Vagina (tissue), 2 donors: ENCODE measurements at places on chromosomes 2 and 18.
A peak's percentile ranks its signal among the peaks of the same experiment; 100 is the strongest.

DNA sequence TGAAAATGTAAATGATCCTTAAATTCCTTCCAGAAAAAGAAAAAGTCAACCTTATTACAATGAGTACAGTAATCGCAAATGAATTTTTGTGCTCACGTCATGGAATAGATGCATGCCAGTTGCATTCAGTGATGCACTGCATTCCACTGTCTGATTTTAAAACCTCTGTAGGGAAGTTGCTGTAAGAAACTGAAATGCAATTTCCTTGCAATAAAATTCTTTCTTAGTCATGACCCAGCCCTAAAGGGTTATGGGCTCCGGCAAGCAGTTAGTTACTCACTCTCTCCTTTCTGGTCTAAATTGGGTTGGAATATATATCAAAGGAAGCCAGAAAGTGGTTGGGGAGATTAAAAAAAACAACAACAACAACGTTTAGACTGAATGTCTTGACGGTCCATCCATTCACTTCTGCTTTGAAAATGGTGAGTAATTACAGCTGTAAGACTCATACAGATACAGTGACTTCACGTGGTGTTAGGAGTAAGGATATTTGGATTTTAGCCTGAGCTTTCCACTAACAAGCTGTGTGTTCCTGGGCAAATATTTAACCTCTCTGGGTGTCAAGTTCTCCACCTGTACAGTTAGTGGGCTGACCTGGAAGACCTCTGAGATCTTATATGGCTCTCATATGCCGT is 8.6 kb upstream of the RND3 start:
- DNase-seq = no peak

DNA sequence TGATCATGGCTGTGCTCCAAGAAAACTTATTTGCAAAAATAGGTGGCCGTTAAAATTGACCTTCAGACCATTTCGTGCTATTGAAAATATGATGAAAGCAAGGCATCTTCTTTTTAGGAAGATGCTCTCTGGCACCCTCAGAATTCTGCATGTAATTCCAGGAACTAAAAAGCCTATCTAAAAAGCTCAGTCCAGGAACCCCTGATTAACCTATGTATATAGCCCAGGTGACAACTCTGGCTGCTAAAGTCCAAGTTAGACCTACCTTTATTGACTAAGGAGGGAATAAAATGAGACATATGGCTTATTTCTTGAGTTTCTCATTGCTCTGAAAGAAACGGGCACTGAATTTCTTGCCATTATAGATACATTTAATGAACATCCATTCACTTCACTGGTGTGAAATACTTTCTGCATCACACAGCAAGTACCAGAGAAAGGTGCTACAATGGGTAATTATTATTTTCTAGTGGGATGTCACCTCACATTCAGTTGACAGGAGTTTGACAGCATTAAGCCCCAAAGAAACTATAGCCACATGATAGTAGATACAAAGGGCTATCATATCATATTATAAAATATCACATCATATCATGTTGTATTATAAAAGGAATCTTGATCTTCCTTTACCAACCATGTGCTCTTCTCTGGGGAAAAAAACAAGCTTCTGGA is 83.8 kb downstream of the EPHA4 start:
- no peak for DNase-seq

- DNase-seq = no peak
Measured at GRCh38 chr2:228056293-228057097, 125.0 kb downstream of the SPHKAP start.

GRCh38 chr2:241204010-241204384 is 15.5 kb downstream of the ANO7 start:
- no peak for DNase-seq

DNA sequence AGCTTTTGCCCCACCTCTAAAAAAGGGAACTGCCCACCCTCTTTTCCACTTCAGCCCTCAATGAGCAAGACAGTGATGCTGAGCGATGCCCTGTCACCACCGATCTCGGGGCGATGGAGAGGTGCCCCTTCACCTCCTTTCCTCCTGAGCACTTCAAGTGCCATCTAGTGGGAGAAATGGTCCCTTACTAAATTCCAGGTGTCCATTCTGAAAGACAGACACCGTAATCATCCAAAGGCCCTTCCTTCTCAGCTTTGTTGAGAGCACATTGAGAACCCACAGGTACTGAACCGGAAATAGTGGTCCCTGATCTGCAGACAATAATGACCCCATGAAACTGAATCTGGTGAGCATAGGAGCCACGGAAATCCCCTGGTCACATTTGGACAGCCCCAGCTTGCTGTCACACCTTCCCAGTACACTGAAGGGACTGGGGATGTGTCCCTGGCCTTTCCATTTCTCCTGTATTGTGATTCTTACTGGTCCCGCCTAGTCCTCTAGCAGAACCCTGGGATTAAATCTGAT is 38.5 kb downstream of the KCTD18 start:
- no peak for DNase-seq

GRCh38 chr2:22055784-22056620 is 932.2 kb downstream of the TDRD15 start:
- no peak for DNase-seq

DNA sequence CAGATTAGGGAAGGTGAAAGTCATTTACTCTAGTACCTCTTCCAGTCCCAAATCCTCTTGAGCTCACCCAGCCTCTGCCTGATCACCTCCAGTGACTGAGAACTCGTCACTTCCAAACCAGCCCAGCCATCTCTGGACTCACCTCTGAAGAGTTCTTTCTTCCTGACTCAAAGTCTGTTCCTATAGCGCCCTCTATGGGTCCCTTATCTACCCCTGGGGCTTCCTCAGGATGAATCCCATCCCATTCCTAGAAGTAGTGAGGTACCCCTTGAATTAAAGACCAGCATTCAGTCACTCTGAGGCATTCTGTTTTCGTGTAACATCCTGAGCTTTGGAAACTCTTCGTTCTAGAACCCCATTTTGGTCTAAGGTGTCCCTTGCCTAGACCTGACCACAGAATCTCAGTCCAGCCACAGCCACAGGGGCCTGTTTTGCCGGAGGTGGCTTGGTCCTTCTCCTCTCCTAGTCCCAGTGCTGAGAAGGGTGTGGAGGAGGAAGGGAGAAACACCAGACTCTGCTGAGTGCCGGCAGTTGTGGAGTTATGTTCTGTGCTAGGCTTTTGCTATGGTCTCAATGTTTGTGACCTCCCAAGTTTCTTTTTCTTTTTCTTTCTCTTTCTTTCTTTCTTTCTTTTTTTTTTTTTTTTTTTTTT is 32.7 kb downstream of the SIX3 start:
- no peak for DNase-seq

DNA sequence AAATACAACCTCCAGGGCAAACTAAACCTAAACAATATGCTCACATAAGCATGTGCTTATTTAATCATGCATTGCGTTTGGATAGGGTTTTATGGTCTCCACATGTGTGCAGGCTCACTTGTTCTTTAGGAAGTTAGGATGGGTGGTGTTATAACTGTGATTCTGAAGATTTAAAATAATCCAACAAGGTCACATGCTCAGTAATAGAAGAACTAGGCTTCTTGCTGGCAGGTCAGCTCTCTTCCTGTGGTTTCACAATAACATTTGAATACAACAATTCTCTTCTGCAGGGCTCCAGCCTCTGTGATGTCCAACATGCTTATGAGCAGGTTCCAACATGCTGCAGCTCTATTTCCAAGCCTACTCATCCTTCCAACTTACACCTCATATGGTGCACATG is 84.0 kb downstream of the MYL12B start:
- DNase-seq = peak; percentile 79

DNA sequence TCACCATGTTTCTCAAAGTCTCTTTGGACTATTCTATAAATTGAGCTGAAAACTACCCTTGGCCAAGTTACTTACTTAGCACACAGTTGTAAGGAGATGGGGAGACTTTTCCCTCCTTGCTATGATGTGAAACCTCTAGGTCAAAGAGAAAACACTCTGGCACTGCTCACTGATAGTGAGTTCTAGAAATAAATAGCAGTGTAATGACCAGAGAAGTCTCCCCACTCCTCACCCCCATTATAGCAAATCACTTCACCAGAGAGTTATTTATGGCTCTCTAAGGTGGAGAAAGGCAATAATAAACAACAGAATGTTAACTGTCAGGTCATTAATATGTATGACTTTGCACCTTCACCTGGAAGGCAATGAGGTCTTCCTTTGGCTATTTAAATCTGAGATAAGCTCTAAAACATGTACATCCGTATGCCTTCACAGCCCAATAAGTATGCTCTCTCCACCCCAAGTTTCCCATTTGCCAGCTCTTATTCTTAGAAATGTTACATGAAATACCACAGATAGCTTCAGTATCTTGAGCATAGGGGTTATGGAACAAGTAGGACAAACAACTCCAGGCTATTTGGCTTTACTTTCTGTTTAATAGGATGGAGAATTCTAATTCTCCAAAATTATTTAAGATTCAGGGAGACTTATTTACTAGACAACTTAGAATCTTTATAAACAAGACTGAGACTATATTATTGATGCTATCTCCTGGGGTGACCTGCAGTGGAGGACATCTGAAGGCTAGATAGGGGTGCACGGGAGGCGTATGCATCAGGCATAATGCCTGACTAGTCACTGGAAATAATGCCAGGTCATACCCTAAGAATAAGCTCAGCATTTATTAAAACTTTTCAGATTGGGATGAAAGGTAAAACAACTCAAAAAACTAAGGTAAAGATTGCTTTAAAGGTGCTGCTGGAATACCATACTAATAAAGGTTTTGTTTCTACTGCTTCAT is 65.3 kb upstream of the DTNB start:
- no peak for DNase-seq

- DNase-seq = no peak
Measured at GRCh38 chr2:72815655-72816278, 10.1 kb downstream of the EXOC6B start.

GRCh38 chr2:230864605-230865306 is at the start of gene ITM2C:
TSS of gene ITM2C (plus strand) at chr2:230864942. CDS start at chr2:230865026, 84 bp downstream.
- DNase-seq = no peak

- no peak for DNase-seq
Measured at GRCh38 chr2:176407706-176408105, 138.5 kb downstream of the MTX2 start.

- DNase-seq = no peak
Measured at GRCh38 chr2:147577323-147577997, 267.4 kb upstream of the ACVR2A start.

GRCh38 chr2:43898134-43898837 is 59.5 kb downstream of the ABCG8 start:
- no peak for DNase-seq

GRCh38 chr2:61125123-61125710 is 36.8 kb upstream of the C2orf74 start:
- DNase-seq = no peak

GRCh38 chr2:30273574-30273929 is 42.2 kb downstream of the LBH start:
- no peak for DNase-seq

DNA sequence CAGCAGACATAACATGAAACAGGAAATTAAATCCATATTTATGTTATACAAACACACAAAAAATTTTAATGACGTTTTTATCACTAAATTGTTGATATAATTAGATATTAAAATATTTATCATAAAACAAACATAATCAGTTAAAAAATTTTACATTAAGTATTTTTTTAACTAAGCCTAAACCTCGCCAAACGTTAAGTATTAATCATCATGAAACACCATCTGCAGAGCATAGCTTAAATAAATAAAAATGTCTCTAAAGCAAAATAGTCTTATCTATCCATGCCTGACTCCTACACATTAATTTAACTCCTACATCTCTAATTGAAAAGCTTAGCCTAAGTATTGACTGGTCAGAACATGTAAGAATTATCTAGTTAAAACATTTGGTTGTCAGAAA is 271.6 kb upstream of the RND3 start:
- no peak for DNase-seq

DNA sequence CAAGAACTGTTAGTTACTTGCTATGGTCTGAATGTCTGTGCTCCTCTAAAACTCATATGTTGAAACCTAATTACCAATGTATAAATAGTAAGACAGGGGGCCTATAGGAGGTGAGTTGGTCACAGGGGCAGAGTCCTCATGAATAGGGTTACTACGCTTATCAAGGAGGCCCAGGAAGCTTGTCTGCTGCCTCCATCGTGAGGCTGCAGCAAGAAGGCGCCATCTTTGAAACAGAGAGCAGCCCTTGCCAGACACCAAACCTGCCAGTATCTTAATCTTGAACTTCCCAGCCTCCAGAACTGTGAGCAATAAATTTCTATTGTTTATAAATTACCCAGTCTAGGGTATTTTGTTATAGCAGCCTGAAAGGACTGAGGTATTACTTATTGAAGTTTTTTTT is 79.1 kb downstream of the TGIF1 start:
- no peak for DNase-seq

GRCh38 chr2:7694076-7694985 is 777.1 kb downstream of the RNF144A start:
- no peak for DNase-seq

DNA sequence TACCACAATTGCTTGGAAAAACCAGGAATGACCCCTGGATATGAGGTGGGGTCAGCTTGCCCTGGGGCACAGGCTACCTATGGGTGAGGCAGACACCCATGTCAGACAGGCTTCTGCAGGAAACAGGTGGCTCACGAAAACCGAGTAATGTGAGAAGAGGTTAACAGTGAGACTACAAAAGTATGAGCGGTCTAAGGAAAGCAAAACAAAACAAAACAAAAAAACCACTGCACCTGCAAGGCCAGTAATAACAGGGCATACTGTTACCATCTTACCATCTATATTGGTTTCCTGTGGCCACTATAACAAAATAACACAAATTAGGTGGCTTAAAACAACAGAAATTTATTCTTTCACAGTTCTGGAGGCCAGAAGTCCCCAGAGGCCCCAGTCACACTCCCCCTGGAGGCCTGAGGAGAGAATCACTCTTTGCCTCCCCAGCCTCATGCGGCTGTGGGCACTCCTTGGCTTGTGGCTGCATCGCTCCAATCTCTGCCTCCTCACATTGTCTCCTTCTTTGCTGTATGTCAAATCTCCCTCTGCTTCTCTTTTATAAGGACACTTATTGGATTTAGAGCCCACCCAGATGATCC is 86.6 kb upstream of the EPC2 start:
- no peak for DNase-seq

- DNase-seq = no peak
Measured at GRCh38 chr2:150705357-150705756, 217.9 kb upstream of the RND3 start.

- no peak for DNase-seq
Measured at GRCh38 chr2:236026841-236027240, 141.3 kb downstream of the GBX2 start.

DNA sequence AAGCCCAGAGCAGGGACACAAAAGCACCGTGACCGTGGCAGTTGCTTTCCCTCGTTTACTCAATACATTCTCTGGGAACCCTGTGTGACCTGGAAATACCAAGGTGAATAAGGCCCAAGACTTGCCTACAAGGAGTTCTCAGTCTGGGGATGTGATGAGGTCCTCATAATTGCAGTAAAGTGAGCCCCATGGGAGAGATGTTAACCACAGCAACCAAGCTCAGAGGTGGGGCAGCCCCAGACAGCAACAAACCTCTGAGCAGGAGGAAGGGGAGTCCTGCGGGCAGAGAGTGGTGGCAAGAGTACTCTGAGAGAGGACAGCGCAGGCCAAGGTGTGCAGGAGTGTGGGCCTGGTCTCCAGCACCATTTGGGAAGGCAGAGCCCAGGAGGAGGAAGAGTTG is 91.6 kb downstream of the TTC32 start:
- DNase-seq = no peak
